ENCODE measurements at places on chromosomes 3 and 15.

DNA sequence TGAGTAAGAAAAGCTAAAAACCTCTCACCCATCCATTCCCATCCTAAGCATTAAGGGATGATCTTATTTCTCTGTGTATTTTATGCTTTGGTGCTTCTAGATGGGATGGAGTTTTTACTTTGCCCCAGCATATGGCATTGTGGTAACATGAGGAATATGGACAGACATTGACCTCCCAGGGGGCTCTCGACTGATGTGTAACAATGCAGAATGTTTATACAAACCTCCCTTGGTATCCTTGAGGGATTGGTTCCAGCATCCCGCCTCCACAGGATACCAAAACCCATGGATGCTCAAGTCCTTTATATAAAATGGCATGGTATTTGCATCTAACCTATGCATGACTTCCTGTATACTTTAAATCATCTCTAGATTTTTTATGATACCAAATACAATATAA lies 21.6 kb downstream of the PDIA5 start:
- DNase-seq = no peak
- no peak overlapping the region for H3K27ac ChIP-seq
- no peak overlapping the region for H3K4me3 ChIP-seq
- H3K36me3 ChIP-seq = peaks cover 12% of the 10 kb centered on the region

GRCh38 chr15:25439369-25439836 lies 579 bp upstream of the UBE3A start:
- peak overlapping the region; percentile 97 for H3K27ac ChIP-seq
- H3K36me3 ChIP-seq = no peaks in the 10 kb centered on the region
- peak overlapping the region; percentile 74 for H3K4me3 ChIP-seq
- H3K27me3 ChIP-seq = no peaks in the 10 kb centered on the region
- peak; percentile 20 for DNase-seq
- peaks cover 7% of the 10 kb centered on the region for H3K4me1 ChIP-seq

- no peak overlapping the region for H3K4me3 ChIP-seq
- H3K4me1 ChIP-seq = peaks cover 11% of the 10 kb centered on the region
- no peaks in the 10 kb centered on the region for H3K36me3 ChIP-seq
- no peak for DNase-seq
- no peak overlapping the region for H3K27ac ChIP-seq
- H3K27me3 ChIP-seq = no peaks in the 10 kb centered on the region
Measured at GRCh38 chr15:66188464-66188863, 65.1 kb downstream of the MEGF11 start.

GRCh38 chr15:68410466-68411342 lies 21.3 kb downstream of the ITGA11 start:
- no peak overlapping the region for H3K4me3 ChIP-seq
- peaks cover 4% of the 10 kb centered on the region for H3K4me1 ChIP-seq
- DNase-seq = no peak
- H3K27ac ChIP-seq = no peak overlapping the region
- no peaks in the 10 kb centered on the region for H3K27me3 ChIP-seq

DNA sequence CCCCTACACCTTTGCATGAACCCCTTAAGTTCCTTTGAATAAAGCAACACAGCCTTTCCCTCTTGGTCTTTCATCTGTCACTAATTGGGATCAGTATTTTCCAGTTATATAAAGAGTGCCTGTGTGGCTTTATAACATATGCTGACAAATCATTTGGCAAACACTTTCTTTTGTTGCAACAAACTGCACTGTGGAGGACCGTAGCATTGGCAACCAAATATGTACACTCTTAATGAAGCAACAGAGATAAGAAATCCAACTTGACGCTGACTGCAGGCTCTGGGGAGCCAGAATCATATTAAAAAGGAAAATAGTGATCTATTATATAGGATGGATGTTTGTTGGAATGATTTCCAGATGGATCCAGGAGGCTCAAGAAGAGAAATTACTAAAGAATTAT lies 120.1 kb upstream of the PRICKLE2 start:
- peak; percentile 95 for DNase-seq
- no peak overlapping the region for H3K4me3 ChIP-seq
- no peaks in the 10 kb centered on the region for H3K27me3 ChIP-seq
- peak overlapping the region; percentile 97 for H3K27ac ChIP-seq
- H3K36me3 ChIP-seq = no peaks in the 10 kb centered on the region

DNA sequence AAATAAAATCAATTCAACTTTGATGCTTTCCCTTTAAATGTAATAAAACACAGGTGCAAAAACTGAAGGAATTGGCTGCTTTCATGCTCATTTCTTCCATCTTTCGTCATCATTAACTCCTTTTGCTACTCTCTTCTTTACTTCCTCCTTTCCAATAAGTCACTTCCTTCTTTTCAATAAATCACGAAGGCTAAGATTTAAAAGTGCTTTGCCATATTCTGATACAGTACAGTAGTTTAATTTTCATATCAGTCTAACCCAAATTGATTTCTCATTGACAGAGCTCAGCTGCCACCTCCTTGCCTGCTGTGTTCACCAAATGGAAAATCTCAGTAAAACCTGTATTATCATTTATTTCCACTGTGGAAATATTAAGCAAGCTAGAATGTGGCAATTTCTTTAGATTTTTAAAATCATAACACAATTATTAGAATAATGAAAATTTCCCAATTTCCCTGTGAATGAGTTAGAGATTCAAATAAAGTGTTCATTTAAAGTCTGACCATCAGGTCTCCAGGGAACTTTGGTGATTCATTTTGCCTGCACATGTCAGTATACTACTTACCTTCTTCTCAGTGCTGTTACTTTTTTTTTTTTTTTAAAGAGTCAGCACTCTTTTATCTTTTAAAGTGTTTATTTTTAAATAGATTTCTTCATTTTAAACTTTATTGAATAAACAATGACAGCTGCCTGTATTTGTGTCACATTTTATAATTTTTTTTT lies 41.6 kb downstream of the NANOGP8 start:
- no peaks in the 10 kb centered on the region for H3K36me3 ChIP-seq
- DNase-seq = no peak
- H3K27me3 ChIP-seq = no peaks in the 10 kb centered on the region
- H3K4me1 ChIP-seq = no peaks in the 10 kb centered on the region
- H3K27ac ChIP-seq = no peak overlapping the region
- no peak overlapping the region for H3K4me3 ChIP-seq

DNA sequence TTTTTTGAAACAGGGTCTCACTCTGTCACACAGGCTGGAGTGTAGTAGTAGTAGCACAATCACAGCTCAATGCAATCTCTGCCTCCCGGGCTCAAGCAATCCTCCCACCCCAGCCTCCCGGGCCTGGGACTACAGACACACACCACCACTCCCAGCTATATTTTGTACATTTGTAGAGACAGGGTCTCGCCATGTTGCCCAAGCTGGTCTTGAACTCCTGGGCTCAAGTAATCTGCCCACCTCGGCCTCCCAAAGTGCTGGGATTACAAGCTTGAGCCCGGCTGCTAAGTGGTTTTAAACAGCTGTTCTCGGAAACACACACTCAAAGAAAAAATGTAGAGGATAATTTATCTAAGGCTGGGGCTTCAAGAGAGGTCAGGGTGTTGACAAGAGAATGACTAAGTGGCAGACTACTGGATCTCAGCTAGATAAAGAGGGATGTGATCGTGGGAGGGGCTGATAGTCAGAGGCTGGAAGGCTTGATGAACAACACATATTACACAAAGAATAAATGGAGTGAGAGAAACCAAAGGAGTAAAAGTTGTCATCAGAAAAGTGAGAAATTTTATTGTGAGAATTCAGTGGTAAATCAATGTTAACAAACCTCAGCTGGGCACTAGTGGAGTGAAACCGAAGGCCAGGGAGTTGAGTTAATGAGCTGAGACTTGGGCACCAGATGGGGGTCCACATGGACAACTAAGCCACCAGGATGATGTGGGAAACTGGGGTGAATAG lies 6.7 kb downstream of the CCR5AS start:
- no peaks in the 10 kb centered on the region for H3K36me3 ChIP-seq
- H3K27ac ChIP-seq = no peak overlapping the region
- no peak overlapping the region for H3K4me3 ChIP-seq
- DNase-seq = peak; percentile 78

DNA sequence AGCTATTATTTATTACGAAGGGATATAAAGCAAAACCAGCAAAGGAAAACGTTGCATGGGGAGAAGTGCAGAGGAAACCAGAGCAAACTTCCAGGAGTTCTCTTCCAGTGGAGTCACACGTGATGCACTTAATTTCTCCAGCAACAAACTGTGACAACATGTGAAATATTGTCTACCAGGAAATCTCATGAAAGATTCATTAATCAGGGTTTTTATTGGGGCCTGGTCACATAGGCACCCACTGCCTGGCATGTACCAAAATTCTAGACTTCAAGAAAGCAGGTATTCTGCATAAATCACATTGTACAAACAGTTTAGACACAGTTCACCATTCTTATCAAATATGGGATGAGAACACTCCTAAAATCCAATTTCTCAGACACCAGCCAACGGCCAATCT lies 5.4 kb upstream of the TFG start:
- no peak for DNase-seq
- no peaks in the 10 kb centered on the region for H3K36me3 ChIP-seq
- no peaks in the 10 kb centered on the region for H3K27me3 ChIP-seq
- H3K4me3 ChIP-seq = no peak overlapping the region
- H3K27ac ChIP-seq = no peak overlapping the region

DNA sequence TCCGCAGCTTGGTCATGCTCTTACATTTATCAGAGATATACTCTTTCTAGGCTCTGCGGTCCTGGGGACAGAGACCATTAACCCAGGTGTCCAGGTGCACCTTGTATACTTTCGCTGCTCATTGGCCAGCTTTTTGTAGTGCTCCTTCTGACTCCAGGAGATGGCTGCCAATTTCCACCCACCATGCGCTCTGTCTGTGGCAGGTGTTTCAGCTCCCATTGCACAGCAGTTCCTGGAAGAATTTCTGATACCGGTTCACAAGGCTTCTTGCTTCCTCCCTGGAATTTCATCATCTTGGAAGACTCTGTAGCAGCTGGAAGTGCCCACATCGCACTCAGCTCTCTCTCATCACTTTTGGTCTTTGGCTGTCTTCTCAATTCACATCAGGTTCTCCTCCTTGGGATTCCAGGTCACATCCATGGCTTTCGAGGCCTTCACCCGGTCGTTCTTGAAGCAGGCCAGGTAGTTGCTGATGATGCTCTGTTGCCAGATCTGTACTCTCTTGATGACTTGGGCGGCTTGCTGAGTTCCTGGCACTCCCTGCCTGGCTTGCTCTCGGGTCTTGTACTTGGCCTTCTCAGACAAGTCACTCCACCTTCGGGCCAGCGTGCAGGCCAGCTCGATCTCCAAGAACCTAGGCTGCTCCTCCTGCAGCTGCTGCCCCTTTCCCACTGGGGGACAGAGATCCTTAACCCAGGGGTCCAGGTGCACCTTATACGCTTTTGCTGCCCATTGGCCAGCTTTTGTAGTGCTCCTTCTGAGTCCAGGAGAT lies 41.1 kb upstream of the ARL8B start:
- H3K27ac ChIP-seq = no peak overlapping the region
- no peaks in the 10 kb centered on the region for H3K36me3 ChIP-seq

DNA sequence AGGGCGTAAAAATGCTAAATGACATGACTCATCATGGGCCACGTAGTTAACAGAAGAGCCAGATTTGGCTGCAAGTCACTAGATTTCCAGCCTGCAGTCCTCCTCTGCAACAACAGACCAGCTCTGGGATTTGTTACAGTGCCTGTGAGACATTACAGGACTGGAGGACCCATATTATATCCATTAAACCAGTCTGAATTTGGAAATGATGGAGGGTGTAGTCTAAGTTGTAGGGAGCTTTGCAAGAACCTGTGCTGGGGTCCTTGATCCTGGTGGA lies 10.8 kb downstream of the ZNF774 start:
- no peaks in the 10 kb centered on the region for H3K36me3 ChIP-seq
- DNase-seq = peak; percentile 91
- H3K27me3 ChIP-seq = no peaks in the 10 kb centered on the region
- H3K4me3 ChIP-seq = no peak overlapping the region
- H3K27ac ChIP-seq = peak overlapping the region; percentile 96
- peaks cover 40% of the 10 kb centered on the region for H3K4me1 ChIP-seq

- peak; percentile 13 for DNase-seq
- no peaks in the 10 kb centered on the region for H3K36me3 ChIP-seq
- H3K27me3 ChIP-seq = no peaks in the 10 kb centered on the region
- H3K4me3 ChIP-seq = no peak overlapping the region
- H3K27ac ChIP-seq = no peak overlapping the region
Measured at GRCh38 chr3:63095-63765, 133.3 kb upstream of the CHL1 start.

DNA sequence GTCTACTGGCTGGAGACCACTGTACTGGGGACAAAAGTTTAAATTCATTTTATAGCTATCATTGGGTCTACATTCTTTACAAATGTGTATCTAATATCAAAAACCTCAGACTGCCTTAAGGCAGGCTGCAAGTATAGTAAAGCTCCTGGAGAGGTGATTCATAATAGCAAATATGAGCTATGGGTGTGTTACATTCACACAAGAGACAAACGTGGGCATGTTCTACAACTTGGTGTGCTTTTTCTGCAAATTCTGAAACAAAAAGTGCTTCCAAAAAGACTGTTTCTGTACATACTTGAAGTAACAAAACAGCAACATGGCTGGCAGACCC lies 1101.4 kb downstream of the ROBO1 start:
- no peaks in the 10 kb centered on the region for H3K27me3 ChIP-seq
- peak; percentile 74 for DNase-seq
- H3K4me1 ChIP-seq = peaks cover 7% of the 10 kb centered on the region
- H3K36me3 ChIP-seq = no peaks in the 10 kb centered on the region
- H3K4me3 ChIP-seq = no peak overlapping the region
- peak overlapping the region; percentile 38 for H3K27ac ChIP-seq

DNA sequence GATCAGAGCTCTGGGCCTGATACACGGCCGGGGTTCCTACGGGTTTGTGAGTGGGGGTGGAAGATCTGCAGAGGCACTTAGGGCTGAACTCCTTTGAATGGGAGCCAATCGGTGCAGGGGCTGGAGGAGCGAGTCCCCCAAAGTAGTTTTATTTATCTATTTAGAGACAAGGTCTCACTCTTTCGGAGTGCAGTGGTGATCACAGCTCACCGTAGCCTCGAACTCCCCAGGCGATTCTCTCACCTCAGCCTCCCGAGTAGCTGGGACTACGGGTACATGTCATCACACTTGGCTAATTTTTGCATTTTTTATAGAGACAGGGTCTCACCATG lies 1.6 kb upstream of the CELSR3 start:
- no peak overlapping the region for H3K27ac ChIP-seq
- H3K36me3 ChIP-seq = no peaks in the 10 kb centered on the region
- no peak for DNase-seq
- no peak overlapping the region for H3K4me3 ChIP-seq
- H3K4me1 ChIP-seq = peaks cover 15% of the 10 kb centered on the region
- H3K27me3 ChIP-seq = no peaks in the 10 kb centered on the region

DNA sequence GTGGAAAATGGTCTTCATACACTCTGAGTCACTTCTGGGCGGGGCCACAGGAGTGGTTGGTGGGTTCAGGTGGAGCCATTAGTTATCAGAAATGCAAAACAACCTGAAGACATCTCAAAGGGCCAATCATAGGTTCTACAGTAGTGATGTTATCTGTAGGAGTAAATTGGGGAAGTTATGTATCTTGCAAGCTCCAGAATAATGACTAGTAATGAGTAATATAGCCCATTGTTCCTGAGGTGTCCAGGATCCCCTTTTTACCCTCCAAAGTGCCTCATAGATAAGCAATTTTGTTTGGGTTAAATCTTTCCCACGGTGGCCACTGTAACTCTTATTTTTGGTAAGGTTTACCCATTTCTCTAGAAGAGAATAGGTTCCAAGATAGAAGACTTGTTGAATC lies 91.7 kb downstream of the PIK3R4 start:
- DNase-seq = no peak
- H3K4me1 ChIP-seq = peaks cover 3% of the 10 kb centered on the region
- H3K4me3 ChIP-seq = no peak overlapping the region
- no peaks in the 10 kb centered on the region for H3K36me3 ChIP-seq

GRCh38 chr3:68135067-68135466 lies 480.7 kb upstream of the SUCLG2 start:
- no peaks in the 10 kb centered on the region for H3K36me3 ChIP-seq
- no peak for DNase-seq
- H3K27me3 ChIP-seq = no peaks in the 10 kb centered on the region
- no peaks in the 10 kb centered on the region for H3K4me1 ChIP-seq
- H3K4me3 ChIP-seq = no peak overlapping the region

Measured in astrocyte (in vitro differentiated cells and primary cell).